ENCODE measurements at places on chromosomes 5 and 9. TPM values are rescaled to one million over a fixed set of nuclear protein-coding genes. Genes with fewer than 3 reads are reported as not detected.

DNA sequence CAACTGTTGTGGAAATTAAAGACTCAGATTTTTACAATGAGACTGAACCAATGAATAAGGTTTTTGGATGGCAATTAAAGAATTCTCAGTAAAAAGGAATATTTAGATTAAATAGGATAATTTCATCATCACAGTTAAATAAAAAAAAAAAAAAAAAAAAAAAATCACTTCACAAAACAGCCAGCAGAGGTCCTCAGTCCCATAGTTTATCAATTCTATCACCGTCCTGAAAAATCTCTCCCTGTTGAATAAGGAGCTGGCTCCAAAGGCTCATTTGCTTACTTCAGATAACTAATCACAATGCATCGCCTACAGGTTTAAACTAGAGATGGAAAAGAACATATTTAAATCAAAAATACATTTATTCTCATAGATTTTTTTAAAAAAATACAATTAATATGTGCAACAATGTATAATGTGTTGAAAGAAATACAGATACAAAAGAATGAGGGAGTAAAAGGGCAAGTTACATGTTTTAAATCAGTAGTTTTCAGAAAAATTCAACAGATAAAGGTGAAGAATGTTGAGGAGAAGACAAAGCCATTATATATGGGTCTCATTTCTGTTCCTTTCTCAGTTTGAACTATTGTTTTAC is 175.8 kb upstream of the CHD1 start:
- no peaks in the 10 kb centered on the region for H3K27me3 ChIP-seq
- no peaks in the 10 kb centered on the region for H3K36me3 ChIP-seq
- no peaks in the 10 kb centered on the region for H3K4me1 ChIP-seq
- DNase-seq, result no peak

GRCh38 chr5:115450741-115451140 is 93.8 kb downstream of the FEM1C start:
- no peaks in the 10 kb centered on the region for H3K27me3 ChIP-seq
- no peak for DNase-seq
- H3K36me3 ChIP-seq, result no peaks in the 10 kb centered on the region
- peaks cover 24% of the 10 kb centered on the region for H3K4me1 ChIP-seq
- H3K4me3 ChIP-seq, result no peak overlapping the region

- no peaks in the 10 kb centered on the region for H3K36me3 ChIP-seq
- H3K27ac ChIP-seq, result no peak overlapping the region
- no peak for DNase-seq
These were observed 268.6 kb downstream of the NR3C1 start for GRCh38 chr5:143134900-143135299.

- DNase-seq, result no peak
- peaks cover 42% of the 10 kb centered on the region for H3K27me3 ChIP-seq
- no peaks in the 10 kb centered on the region for H3K36me3 ChIP-seq
- H3K27ac ChIP-seq, result no peak overlapping the region
- no peak overlapping the region for H3K4me3 ChIP-seq
- no peaks in the 10 kb centered on the region for H3K4me1 ChIP-seq
These were observed 63.6 kb upstream of the DAB2IP start for GRCh38 chr9:121587863-121588262.

Gene ADAMTS12
- total RNA-seq, result 103 TPM

Gene NPDC1
- total RNA-seq, result 137 TPM
